HFFc6 (cell line): ENCODE measurements at places on chromosomes 11 and 22. TPM values are rescaled to one million over a fixed set of nuclear protein-coding genes. Genes with fewer than 3 reads are reported as not detected.

CACNA1I gene
- not detected in 3 replicates for total RNA-seq

LINC01488 gene
- total RNA-seq = not detected in 2 replicates

ARL2 gene
- total RNA-seq = 74.2 to 90.2 TPM (median 82.0 TPM) in 3 replicates

BAIAP2L2 gene
- not detected in 2 replicates for total RNA-seq

KRTAP5-1 gene
- total RNA-seq = not detected in 3 replicates

KCNK4 gene
- total RNA-seq = 0.14 TPM in 1 of 2 replicates, not detected in the other

MRTFA gene
- total RNA-seq = 41.3 to 45.6 TPM (median 43.8 TPM) in 3 replicates

WT1 gene
- not detected in 3 replicates for total RNA-seq

TMEM135 gene
- 16.0 and 21.7 TPM in 2 replicates for total RNA-seq

CCDC73 gene
- not detected in 2 replicates for total RNA-seq

OR52K1 gene
- total RNA-seq = not detected in 3 replicates

MMP8 gene
- total RNA-seq = not detected in 3 replicates

BATF2 gene
- total RNA-seq = 0.40 to 0.48 TPM (median 0.43 TPM) in 3 replicates

CYTH4 gene
- 0.12 TPM in 1 of 3 replicates, not detected in the others for total RNA-seq

YPEL1 gene
- 0.20 TPM in 1 of 2 replicates, not detected in the other for total RNA-seq

OR5B12 gene
- total RNA-seq = not detected in 3 replicates

SYT9 gene
- not detected in 3 replicates for total RNA-seq

P2RY2 gene
- 0.18 TPM in 2 of 3 replicates, not detected in the other for total RNA-seq

C11orf65 gene
- total RNA-seq = 0.45 TPM in 2 of 3 replicates, not detected in the other

FOLR1 gene
- 0.42 TPM in 1 of 2 replicates, not detected in the other for total RNA-seq

SCGB1D1 gene
- total RNA-seq = not detected in 3 replicates

TUBA8 gene
- total RNA-seq = 0.24 to 0.41 TPM (median 0.38 TPM) in 3 replicates

CADM1 gene
- not detected in 3 replicates for total RNA-seq

MLC1 gene
- total RNA-seq = not detected in 2 replicates

MFNG gene
- total RNA-seq = not detected in 3 replicates

GLYATL1 gene
- 0.23 and 0.26 TPM in 2 replicates for total RNA-seq

CRYBB3 gene
- total RNA-seq = not detected in 3 replicates

ANKK1 gene
- not detected in 3 replicates for total RNA-seq

SPDYC gene
- not detected in 3 replicates for total RNA-seq

PAX6 gene
- 1.3 TPM in 1 of 3 replicates, not detected in the others for total RNA-seq

GPHA2 gene
- total RNA-seq = not detected in 3 replicates

EHF gene
- not detected in 3 replicates for total RNA-seq

OR5I1 gene
- not detected in 3 replicates for total RNA-seq

PGA3 gene
- total RNA-seq = 0.24 to 0.37 TPM (median 0.33 TPM) in 3 replicates
